Activated CD4-positive, alpha-beta T cell treated with anti-CD3 and anti-CD28 coated beads, Interleukin-2, amount 50 U/mL, for 24 hours (primary cell): ENCODE measurements at places on chromosomes 1 and 21.

DNA sequence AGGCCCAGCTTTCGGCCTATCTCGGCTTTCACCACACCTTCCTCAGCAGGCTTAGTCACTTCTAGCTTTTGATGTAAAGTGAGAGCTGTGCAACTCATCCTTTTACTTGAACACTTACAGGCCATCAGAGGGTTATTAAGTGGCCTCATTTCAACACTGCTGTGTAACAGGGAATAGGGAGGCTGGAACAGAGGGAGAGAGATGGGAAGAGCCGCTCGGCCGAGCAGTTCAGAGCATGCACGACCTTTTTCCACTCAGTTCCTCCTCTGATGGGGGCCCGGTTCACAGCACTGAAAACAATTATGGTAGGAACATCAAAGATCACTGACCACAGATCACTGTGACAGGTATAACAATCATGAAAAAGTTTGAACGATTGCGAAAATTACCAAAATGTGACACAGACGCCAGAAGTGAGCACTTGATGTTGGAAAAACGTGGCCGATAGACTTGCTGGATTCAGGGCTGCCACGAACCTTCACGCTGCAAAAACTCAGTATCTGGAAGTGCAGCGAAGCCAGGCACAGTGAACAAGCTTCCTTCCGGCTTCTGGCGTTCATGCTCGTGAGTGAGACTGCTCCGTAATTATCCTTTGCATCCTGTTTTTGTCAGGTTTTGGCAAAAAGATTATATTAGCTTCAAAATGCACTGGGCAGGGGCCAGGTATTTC is 28.6 kb downstream of the AGPAT3 start:
- no peak for DNase-seq

GRCh38 chr1:101843160-101843559 is 153.6 kb downstream of the OLFM3 start:
- DNase-seq = no peak

DNA sequence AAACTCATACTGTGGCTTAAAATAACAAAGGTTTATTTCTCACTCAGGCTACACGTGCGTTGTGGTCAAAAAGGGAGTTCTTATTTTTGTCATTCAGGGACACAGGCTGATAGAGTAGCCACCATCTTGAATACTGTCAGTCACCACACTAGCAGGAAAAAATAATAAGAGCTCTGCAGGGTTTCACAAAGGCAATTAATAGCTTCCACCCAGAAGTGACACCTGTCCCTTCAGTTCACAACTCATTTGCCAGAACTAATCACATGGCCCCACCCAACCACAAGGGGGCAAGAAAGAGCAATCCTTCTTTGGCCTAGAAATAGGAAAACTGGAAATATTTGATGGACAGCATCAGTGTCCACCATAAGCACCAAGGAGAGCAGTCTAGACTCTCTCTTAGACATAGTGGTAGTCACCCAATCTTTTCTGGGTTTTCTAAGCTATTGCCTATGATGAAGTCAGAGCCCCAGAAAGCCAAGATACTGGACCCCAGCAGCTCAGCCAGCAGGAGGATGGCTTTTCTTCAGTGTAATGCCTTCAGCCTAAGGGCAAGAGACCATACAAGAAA is 8.2 kb downstream of the HAPLN2 start:
- DNase-seq = no peak

DNA sequence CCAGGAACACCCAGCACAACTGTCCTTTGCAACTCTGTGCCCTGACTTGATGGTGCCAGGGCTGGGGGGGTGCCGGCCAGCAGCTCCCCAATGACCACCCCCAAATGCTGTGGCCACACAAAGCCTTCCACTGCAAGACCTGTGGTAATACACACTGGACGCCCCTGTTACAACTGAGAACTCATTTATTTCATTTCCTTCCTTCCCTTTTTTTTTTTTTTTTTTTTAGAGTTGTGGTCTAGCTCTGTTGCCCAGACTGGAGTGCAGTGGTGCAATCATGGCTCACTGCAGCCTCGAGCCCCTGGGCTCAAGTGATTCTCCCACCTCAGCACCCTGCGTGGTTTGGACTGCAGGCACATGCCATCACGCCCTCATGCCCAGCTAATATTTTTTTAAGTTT is 25.2 kb downstream of the TP73 start:
- DNase-seq = no peak

DNA sequence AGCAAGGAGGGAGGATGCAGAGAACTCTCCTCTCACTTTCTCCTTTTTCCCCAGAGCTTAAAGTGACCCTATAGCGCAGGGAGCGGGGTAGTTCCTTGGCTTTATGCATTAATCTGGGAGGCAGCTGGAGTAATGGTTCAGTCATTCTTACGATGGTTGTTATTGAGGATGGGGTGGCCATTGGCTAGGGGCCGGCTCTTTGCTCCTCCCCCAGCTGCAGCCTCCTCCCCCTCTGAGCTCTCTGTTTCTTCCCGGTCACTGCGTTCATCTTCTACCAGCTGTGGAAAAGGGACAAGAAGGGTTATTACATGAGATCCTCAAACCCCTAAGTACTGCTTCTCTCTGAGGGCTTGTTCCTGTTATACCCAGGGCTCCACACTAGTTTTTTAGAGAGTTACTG is 8.6 kb downstream of the CERS2 start:
- no peak for DNase-seq

GRCh38 chr1:8495928-8496401 is 178.1 kb downstream of the SLC45A1 start:
- DNase-seq = peak; percentile 46

- no peak for DNase-seq
Measured at GRCh38 chr1:49111931-49112330, 335.2 kb upstream of the BEND5 start.

GRCh38 chr1:91338501-91338900 is 66.1 kb downstream of the HFM1 start:
- DNase-seq = no peak

DNA sequence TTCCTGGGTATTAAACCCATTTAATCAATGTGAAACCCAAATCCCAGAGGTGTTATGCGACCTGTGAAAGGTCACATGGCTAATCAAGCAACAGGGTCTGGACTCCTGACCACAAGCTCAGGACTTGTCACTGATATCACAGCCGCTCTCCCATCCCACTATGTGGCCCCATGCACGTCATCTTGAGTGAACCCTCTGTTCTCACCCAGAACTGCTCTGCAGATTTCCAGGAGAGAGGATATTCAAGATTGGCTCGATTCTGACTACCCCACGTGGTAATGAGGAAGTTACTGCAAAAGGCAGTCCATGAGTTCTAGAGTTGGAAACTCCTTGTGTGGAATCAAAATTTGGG is 173.5 kb upstream of the ETV3 start:
- DNase-seq = no peak

DNA sequence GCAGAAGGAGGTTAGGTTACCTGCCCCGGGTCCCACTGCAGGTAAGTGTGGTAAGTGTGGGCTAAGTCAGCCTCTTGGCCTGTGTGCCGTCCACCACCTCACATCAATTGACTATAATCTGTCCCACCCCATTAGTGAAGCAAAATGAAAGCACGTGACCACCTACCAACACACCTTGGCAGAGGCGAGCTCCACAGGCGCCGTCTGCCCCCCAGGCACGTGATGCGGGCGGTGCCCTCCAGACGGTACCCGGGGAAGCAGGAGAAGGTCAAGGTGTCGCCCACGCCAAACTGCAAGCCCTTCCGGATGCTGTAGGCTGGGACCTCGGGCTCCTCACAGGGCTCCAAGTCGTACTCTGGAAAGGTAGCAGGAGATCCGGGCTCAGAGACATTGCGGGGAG is 149.5 kb upstream of the HMGB4 start:
- no peak for DNase-seq

DNA sequence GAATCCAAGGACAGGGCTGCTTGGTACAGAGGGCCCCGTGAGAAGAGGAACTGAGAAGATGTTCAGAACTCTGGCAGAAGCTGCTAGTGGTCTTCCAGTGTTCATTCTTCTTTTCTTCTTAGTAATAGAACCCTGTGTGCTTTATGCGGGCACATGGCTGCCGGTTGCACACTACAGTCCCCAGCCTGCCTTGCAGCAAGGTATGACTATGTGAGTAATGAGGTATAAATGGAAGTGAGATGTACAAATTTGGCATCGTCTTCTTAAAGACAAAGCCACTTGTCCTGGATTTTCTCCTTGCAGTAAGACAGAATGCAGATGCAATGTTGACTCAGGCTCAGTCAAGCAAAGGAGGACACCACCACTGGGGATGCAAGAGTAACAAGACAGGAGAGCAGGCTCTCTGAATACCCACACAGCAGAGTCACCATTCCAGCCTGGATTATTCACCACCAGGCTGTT is 15.0 kb upstream of the ATP1B1 start:
- no peak for DNase-seq

DNA sequence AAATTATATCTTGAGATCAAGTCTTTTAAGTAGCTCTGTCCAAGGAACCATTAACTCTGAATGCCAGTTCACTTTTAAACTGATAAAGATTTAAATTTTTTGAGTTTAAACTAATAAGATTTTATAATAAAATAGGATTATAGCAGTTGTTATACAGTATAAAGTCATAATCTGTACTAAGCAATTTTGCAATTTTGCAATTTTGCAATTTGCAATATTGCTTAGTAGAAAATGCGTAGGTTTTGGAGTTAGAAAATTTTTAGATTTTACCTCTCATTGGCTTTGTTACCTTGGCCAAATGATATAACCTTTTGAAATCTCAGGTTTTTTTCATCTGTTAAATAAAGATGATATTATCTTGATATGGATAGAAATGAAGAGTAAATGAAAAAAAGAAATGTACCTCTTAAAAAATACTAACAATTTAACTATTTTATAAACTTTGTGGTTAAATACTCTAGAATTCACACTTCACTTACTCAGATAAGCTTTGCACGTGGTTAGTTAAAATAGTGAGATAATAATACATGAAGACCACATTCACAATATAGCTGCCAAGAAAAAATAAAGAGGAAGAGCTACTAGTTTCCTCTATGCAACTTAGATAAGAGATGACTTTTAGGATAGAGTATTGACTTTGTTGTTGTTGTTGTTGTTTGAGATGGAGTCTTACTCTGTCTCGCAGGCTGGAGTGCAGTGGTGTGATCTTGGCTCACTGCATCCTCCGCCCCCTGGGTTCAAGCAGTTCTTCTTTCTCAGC is 13.9 kb downstream of the CCDC18 start:
- DNase-seq = no peak

GRCh38 chr1:6414443-6414844 is 5.3 kb downstream of the HES2 start:
- DNase-seq = no peak

- DNase-seq = no peak
Measured at GRCh38 chr21:16085421-16085820, 355.6 kb downstream of the USP25 start.

- DNase-seq = no peak
Measured at GRCh38 chr1:21378705-21379494, 61.0 kb upstream of the NBPF3 start.

DNA sequence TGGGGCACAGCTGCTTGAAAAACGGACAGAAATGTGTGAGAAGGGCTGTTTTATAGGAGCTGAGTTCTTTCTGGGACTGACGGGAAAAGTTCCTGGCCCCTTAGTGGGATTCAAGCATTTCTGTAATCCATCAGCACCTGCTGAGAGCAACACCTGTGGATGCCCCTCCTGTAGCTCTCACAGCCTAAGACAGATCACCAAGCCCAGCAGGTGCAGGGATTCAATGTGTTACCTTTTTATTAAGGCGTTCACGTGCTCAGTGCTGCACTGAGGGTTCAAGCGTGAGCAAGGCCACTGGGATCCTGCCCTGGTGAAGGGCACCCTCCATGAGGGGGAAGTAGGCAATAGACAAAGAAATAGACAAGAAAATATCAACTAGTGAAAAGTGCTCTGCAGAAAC is 14.9 kb downstream of the OLFML2B start:
- DNase-seq = no peak

GRCh38 chr1:156052862-156053767 is 483 bp downstream of the UBQLN4 start:
- DNase-seq = peak; percentile 32

DNA sequence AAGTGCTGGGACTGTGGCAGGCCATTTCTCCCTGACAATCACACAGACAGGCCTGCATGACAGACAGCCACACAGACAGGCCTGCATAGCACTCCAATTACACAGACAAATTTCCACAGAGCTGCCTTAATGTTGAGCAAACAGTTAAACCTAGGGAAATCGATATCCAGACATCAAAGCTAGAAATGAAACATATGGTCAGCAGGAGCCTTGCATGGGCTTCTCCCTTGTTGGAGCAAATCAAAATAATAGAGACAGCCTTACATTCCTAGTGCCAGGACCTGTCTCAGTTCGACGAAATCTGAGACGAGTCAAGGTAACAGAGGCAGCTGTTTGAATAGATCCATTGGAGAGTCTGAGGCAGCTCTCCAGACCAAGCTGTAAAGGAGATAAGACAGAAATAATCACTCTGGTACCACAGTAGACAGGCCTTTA is 42.4 kb downstream of the OLFML3 start:
- no peak for DNase-seq

GRCh38 chr1:164836614-164837018 is 277.6 kb downstream of the PBX1 start:
- no peak for DNase-seq

- no peak for DNase-seq
Measured at GRCh38 chr1:162629651-162630050, 2.6 kb upstream of the DDR2 start.

DNA sequence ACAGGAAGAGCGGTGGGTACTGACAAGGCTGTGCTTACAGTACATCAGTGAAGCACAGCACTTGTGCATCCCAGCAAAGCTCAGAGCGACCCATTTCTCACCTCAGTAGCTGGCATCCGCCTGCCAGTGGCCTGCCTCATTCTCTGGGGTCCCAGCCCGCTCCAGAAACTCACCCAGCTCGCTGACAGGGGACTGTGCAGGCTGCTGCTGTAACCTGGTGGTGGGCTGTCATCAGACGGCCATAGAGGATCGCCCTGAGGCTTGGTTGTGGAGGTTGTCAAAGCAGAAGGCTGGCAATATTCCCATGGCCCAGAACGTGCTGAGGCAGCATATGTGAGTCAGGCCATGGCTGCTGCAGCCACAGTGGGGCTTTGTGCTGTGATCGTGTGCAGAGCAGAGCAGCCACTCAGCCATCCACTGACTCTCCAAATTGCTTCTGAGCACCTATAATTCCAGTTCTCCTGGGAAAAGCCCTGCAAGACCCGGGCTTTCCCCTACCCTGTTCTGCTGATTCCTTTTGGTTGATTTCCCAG is 13.6 kb upstream of the GPR137B start:
- no peak for DNase-seq

DNA sequence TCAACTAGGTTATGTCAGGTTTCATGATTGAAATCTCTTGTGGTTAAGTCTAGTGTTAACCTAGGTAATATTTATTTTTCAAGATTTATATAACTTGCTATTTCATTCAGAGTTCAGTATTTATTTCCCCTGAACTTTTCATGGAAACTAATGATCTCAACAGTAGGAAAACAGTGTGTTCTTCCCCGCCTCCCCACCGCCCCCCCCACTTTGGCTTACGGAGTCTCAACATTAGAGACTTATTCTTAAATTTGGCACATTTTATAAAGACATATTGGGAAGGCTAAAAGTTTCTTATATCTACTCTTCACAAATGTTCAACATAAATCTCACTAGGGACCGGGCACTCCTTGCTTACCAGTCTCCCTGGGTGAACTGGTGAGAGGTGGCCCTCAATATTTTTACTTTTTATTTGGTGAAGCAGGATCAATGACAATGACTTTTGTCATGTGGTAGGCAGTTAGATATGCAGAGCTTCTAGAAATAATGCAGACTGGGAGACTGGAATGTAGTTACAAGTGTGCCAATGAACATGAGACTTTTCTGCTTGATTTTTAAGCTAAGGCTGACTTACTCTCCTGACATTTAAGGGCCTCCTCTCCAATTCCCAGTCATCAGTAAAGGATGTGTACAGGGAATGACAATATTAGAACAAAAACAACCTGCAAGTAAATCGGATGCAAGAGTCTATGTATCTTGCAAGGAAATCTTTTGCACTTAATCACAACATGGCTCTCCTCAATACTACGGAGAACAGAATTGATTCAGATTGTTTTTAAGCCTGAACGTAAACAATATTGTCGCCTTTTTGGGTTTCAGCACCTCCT is 1.7 kb upstream of the MAN1A2 start:
- no peak for DNase-seq
